ENCODE measurements at places on chromosomes 1 and 21.

- DNase-seq = no peak
Measured at GRCh38 chr1:216758161-216758560, 34.9 kb upstream of the ESRRG start.

DNA sequence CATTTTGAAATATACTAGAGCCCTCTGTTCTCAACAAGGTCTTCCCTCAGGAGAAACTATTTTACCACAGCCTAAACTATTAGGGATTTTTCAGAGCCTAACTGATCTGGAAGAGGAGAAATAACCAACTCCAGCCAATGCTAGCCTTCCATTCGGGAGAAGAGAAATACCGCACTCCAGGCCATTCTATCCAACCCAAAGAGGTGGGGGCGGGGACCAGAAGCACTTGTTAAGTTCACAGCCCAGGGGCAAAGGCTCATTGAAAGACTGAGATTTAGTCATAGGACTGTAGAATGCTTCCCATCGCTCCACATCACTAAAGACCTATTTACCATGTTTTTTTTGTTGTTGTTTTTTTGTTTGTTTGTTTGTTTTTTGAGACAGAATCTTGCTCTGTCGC, 35.4 kb upstream of the SLFNL1 start:
- no peak for DNase-seq

DNA sequence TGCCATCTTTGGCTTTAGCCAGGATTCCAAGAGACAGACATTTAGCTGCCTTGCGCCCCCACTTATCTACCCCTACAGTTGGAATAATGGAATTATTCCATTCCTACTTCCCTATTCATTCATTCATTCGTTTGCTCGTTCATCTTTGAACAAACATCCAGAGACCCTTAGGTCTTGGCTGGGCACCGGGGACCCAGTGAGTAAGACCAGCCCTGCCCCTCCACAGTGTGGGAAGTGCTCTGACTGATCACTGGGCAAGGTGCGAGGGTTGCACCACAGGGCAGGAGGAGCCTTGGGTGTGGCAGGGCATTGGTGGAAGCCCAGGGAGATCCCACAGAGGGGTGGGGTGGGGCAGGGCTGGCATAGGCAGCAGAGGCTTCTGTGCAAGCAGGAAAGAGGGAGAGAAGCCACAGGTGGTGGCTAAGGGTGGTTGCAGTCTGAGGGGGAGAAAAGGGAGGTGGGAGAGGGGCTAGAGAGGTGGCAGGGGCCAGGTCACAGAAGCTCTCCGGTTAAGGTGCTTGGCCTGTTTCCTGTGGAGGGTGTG, 35.0 kb upstream of the TMEM61 start:
- no peak for DNase-seq

DNA sequence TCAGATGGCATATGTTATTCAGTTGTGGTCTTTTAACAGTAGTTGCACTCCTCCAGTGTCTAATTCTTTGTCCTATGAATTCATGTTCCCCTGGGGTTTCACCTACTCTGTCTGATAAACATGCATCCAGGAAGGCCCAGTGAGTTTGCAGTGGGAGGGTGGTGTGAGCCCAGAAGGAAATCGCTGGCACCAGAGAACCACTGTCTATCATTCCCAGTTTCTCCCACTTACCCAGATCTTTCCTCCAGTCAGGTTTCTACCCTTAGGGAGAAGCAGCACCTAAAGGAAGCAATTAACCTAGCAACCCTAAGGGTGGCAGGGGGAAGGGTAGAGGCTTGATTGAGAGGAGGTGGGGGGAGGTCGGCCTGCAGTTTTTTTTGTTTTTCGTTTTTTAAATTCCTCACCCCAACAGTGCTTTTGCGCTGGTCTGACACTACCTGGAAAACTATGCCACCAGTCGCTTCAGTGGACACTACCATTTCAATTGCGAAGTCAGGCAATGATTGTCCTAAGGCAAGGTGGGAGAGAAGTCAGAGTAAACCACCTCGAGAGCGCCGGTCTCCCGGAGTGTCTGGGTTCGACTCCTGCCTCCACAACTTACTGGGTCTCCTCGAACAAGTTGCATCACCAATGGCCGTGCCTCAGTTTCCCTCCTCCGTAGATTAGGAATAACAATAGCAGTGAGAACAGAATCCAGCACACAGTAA, 766 bp upstream of the SLC44A3 start:
- DNase-seq = peak; percentile 45

GRCh38 chr1:160993544-160994193, 27.3 kb downstream of the F11R start:
- peak; percentile 6 for DNase-seq

GRCh38 chr1:36942148-36942547, 92.2 kb downstream of the GRIK3 start:
- no peak for DNase-seq

- peak; percentile 100 for DNase-seq
Measured at GRCh38 chr1:147599362-147600118, 58.2 kb downstream of the BCL9 start.

GRCh38 chr1:212021563-212021962, 13.8 kb downstream of the INTS7 start:
- DNase-seq = no peak

- DNase-seq = no peak
Measured at GRCh38 chr1:156668801-156669637, 8.2 kb downstream of the NES start.

- no peak for DNase-seq
Measured at GRCh38 chr1:173477286-173478093, at the start of gene PRDX6. Gene PRDX6, plus strand, starts transcription at chr1:173477335. Its CDS starts 63 bp downstream, at chr1:173477398.

- no peak for DNase-seq
Measured at GRCh38 chr1:154386643-154387352, 18.3 kb upstream of the IL6R start.
